GM13976 (cell line): ENCODE measurements at places on chromosomes 16 and 17.

DNA sequence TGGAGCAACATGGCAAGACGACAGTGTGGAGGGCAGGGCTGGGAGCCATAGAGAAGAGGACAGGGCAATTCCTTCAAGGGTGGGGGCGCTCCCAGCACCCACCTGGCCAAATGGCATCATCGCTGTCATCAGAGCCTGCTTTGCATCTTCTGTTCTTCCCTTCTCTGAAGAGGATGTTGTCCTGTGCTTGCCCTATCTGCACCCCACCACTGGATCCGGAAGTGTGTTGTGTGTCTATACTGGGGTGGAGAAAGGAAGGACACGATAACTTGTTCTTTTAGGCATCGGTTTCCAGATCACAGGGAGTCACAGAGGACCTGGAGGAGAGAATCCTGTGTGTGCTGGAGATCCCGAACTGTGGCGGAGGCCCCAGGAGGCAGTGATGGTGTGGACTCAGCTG is 25.7 kb upstream of the ANKRD40CL start:
- DNase-seq: no peak

- DNase-seq: no peak
Measured at GRCh38 chr17:27990100-27990499, 52.4 kb upstream of the NLK start.

- no peak for DNase-seq
Measured at GRCh38 chr16:49653577-49653976, 202.3 kb downstream of the ZNF423 start.

GRCh38 chr17:17540278-17540906 is 44.2 kb upstream of the RASD1 start:
- no peak for DNase-seq

GRCh38 chr17:77466140-77466539 is 325.4 kb downstream of the SEC14L1 start:
- no peak for DNase-seq

- no peak for DNase-seq
Measured at GRCh38 chr17:48930435-48930873, 14.2 kb downstream of the SNF8 start.

DNA sequence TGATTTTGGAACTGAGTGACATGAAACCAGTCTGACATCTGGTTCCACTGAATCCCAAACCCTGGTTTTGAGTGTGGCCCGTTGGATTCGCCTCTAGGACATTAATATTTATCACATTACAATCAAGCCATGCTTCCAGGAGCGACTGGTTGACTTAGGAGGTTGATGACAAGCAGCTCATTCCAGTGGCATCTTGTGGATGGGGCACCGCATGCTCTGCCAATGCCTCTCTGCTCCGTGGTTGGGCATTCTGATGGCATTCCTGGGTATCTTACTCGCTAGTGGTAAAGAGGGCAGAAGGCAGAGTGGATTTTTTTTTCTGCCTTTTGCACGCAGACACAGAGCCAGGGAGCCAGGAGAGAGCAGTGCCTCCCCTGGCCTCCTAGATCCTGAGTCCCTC is 31.4 kb downstream of the CACNG4 start:
- DNase-seq: no peak

- DNase-seq: no peak
Measured at GRCh38 chr17:41583137-41584127, 3.3 kb downstream of the KRT14 start.

DNA sequence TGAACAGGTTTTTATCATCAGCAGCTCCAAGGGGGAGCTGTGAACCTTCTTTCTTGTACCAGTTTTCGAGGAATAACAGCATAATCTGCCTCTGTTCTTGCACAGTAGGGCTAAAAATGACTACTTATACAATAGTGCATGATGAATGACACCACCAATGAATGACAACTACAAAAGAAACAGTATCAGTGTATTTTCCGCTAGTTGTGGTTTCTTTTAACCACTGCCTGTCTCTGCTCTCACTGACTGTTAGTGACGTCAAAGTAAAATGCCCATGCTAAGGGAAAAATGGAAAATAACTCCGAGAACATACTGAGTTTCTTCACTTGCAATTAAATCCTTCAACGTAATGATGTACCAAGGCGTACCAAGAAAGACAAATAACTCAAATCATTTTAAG is 294.9 kb downstream of the MAP2K6 start:
- DNase-seq: no peak

- DNase-seq: no peak
Measured at GRCh38 chr16:6317934-6318333, 1014.7 kb upstream of the RBFOX1 start.

DNA sequence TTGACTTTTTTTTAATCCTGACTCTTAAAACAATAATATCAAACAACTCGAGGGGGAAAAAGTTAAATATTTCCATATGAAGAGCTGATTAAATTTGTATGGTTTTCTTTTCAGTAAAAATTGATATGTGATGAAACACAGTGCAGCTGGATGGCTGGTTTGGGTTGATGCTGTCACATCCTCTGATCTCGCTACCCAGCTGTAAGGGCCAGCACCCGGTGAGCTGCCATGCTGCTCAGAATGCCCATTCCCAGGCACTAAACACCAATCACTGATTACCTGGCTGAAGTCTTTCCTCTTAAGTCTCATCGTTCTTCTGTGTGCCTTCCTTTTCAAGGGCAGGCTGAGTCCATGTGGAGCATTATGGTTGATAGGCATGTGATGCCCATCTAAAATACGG is 234.3 kb downstream of the IRX3 start:
- no peak for DNase-seq

- no peak for DNase-seq
Measured at GRCh38 chr16:78184238-78185183, 85.1 kb downstream of the WWOX start.

DNA sequence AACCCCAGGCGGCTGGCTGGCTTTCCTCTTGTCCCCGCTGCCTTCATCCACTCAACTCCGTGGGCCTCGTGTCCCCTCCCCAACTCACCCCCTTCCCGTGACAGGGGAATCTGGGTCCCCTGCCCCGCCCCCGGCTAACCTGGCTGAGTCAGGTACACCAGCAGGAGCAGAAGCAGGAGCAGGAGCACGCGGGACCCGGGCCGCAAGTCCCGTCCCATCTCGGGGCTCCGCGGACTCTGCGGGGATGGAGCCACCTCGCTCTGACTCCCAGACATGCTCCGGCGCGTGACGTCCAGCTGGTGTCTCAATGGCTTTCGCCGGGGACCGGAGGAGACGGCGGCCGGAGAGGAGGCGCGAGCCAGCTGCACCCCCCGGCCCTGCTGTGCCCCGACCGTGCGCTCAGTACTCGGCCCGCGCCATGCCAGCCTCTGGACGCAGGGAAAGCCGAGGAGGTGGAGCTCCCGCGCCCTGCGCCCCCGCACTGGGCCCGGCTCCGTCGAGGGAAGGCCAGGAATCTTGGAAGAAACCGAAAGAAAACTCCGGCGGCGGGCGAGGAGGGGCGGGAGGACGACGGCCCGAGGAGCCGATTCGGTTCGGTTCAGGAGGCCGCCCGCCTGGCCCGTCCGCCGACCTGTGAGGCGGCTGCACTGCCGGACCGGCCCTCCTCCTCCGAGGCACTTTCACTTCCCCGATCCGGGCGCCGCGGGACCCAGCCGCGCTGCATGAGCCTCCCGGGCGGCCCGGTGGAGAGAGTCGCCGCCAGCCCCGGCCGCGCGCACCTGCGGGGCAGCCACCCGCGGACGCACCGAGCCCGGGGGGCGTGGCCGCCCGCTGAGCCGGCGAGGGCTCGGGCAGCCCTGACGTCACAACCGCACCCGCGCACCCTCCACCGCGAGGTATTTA is at the start of the genes CXCL16 and ZMYND15:
Gene CXCL16, minus strand, starts transcription at position 807 of the 903 bp plus-strand sequence. Its CDS starts 589 bp downstream, at position 218.
Gene ZMYND15, plus strand, starts transcription at position 712 of the 903 bp plus-strand sequence. CDS start 716 bp downstream, outside the sequence.
- peak; percentile 88 for DNase-seq

GRCh38 chr17:71921796-71922195 is 199.0 kb upstream of the SOX9 start:
- DNase-seq: no peak

DNA sequence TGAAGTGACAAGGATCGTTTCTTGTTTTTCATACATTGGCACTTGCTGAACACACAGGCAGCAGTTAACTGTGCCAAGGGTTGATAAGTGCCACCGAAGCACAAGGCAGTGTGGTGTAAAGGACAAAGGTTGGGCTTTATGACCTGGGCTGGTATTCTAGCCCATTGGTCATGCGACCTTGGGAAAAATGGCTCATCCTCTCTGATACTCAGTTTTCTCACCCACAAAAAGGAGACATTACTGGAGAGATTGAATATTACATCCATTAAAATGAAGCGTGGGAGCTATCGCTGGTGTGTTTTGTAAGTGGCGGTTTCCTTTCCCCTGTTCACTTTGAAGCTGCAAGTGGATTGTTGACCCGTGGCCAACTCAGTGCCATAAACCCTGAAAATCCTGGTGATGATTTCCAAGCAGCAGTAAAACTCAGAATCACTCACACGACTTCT is 216.9 kb downstream of the HAPSTR1 start:
- no peak for DNase-seq

DNA sequence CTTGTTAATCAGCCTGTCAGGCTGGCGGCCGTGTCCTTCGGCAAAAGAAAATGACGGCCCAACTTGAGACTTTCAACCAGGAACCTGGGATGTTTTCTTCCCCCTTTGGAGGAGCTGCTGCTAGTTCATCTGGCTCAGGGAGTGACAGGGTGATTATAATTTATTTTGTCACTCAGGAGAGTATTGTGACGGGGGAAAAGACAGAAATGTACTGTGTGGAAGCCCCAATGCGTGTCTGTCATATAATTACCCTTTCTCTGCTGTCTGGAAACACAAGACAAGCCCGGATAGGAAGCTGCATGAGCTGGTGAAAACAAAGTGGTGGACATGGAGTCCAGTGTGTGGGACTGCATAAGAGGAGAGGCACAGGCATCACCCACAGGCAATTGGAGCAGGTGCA is 326.2 kb upstream of the HSBP1 start:
- no peak for DNase-seq

DNA sequence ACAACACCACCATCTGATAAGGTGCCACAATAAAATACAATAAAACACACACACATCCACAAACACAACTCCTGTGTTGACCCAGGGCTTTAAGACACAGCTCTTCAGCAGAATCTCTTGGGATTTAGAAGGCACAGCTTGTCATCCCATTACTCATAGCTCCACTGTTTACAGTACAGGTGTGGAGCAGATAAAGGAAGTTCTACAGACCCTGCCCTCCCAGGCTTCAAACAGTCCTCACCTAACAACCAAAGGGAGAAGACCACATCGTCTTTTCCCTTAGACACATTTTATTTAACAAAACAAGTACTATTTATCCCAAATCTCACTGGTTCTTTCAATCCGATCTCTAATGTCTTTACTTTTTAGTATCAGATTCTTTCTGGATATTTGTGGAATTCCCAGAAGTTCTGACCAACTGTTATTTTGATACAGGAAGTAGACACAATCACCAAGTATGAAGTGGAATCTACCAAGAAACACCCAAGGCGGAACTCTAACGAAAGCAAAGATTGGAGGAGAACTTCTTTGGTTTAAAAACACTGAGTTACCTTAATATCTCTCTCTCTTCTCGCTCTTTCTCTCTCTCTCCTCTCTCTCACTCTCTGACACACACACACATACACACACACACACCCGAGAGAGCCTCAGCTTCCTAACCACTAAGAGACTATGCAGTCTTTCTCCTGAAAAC is 46.1 kb downstream of the CYTH1 start:
- DNase-seq: no peak

DNA sequence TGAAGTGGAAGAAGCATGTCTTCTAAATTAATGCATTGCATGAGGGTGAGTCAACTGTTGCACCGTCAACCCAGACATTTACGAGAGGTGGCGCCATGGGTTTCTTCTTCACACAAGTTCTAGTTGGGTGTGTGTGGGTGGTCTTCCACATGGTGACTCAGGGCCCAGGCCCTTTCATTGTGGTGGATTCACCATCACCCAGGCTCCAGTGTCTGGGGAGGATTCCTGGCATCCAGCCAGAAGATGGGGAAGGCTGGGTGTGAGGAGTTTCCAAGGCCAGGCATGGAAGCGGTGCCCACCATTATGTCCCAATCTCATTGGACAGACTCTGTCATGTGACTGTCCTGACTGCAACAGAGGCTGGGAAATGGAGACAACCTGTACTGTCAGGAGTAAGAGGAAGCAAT is 21.4 kb upstream of the JPH3 start:
- DNase-seq: no peak
